ENCODE measurements at places on chromosomes 5 and 9.

- no peak for DNase-seq
Measured at GRCh38 chr5:168768172-168768571, 189.0 kb upstream of the PANK3 start.

- DNase-seq = no peak
Measured at GRCh38 chr5:9838916-9839315, 208.8 kb upstream of the TAS2R1 start.

- DNase-seq = no peak
Measured at GRCh38 chr5:161507591-161507990, 38.9 kb downstream of the GABRB2 start.

- DNase-seq = no peak
Measured at GRCh38 chr5:106640511-106640910, 1030.2 kb downstream of the EFNA5 start.

DNA sequence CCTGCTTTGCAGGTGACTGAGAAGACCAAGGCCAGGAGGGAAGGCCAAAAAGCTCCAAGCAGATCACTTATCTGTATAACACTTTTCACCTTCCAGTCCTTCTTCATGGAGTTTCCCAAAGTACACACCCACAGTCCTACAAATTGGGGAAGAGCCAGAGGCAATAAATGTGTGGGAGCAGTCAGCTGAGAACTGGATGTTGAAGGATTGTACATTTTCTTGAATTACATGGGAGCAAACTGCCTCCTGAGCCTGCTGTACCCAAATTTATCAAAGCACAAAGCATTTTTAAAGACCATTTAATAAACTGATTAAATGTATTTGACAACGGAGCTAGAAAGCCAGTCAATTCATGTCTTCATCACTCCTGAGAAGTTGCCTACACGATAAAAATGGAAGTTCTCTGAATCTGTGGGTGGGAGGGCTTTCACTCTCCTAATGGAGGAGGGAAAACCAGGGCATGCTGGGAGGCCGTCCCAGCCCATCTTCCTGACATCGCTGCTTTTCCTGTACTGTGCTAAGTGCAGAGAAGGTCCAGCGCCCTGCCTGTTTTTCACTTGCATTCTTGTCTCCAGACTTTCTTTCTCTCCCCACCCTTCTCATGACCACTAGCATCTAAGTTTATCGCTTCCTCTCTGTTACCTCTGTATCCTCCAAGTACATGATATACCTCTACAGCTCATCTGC is 79.0 kb downstream of the KCNIP1 start:
- no peak for DNase-seq

DNA sequence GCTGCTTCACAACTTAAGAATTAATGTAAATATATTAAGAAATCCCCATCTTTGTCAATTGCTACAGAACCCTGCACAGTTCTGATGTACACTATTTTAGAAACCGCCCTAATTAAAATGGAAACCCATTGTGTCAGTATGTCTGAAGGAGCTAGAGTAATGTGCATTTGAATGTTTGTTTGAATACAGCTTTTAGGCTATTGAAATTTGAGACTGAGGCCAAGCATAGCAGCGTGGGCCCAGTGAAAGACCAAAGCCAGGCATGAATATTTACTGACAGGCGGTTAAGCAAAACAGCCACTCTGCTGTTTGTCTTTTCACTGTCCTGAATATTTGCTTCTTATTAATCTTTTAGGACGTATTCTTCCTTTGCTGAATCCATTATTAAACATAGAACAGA is 252.3 kb downstream of the IZUMO3 start:
- no peak for DNase-seq

DNA sequence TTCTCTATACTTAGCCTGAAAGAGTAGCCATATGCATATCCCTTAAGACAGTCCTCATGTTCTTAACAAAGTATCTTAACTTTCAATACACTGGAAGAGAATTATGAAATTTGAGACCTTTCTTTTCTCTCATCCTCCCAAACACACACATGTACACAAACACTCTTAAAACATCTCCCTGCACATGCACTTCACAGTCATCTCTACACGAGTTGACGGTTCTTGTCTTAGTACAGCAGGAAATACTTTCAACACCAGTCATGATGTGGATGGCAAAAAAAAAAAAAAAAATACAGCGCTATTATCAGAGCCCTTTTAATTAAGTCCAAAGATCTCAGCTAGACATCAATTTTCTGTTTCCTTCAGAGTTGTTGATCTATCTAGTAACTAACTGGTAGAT is 43.6 kb upstream of the PCSK1 start:
- DNase-seq = no peak

GRCh38 chr5:116613445-116613844 is 38.8 kb upstream of the SEMA6A start:
- DNase-seq = no peak

- DNase-seq = no peak
Measured at GRCh38 chr9:8874482-8874881, 1074.9 kb upstream of the DMAC1 start.

DNA sequence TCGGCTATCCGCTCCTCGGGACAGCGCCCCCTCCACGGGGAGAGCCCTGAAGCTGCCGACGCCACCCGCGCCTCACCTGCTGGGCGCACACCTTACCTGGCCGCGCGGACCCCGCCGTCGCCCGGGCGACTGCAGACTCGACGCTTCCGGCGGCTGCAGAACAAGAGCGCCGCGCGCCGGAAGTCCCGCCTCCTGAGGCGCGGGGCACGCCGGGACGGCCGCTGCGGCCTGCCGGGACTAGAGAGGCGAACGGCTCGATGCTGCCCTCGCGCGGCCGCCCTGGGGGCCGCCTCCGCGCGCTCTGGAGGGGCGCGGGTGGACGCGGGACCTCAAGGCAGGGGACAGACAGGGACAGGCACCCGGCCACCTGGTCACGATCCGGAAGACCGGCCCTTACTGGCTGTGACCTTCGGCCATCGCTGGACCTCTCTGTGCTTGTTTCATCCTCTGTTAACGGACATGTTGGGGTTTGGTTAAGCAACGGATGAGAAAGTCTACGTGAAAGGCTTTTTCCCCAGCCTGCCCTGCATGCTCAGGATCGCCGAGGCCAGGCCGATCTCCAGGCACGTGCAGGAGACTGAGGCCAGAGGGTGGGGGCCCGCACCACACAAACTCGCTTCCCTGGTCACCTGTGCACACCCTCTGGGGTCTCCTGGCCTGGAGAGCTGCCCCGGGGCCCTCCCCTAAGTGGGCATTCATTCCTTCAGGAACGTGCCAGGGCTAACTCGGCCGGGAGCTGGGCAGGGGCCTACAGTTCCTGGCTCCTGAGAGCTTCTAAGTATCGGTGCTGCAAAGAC is at the start of gene SNAPC4:
SNAPC4 (minus strand) TSS at position 133 of the 797 bp plus-strand sequence. CDS start 1,742 bp downstream, outside the sequence.
- DNase-seq = peak; percentile 89

DNA sequence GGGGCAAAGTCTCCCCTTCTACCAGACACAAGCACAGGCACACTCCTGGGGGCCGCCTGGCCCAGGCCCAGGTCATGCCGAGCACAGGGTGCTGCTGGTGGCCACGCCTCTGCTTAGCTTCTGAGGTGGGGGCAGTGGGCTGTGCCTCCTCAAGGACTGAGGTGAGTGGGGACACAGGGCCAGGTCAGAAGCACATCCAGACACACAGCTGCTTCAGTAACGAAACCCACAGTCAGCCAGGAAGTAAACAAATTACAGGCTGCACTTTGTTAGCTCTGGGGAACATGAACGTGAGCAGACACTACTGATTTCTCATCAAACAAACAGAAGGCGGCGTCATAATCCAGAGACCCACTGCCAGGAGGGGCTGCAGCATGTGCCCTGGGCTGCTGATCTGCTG is 192.4 kb downstream of the HSPA4 start:
- no peak for DNase-seq

GRCh38 chr5:83400701-83401100 is 70.8 kb upstream of the VCAN start:
- no peak for DNase-seq

DNA sequence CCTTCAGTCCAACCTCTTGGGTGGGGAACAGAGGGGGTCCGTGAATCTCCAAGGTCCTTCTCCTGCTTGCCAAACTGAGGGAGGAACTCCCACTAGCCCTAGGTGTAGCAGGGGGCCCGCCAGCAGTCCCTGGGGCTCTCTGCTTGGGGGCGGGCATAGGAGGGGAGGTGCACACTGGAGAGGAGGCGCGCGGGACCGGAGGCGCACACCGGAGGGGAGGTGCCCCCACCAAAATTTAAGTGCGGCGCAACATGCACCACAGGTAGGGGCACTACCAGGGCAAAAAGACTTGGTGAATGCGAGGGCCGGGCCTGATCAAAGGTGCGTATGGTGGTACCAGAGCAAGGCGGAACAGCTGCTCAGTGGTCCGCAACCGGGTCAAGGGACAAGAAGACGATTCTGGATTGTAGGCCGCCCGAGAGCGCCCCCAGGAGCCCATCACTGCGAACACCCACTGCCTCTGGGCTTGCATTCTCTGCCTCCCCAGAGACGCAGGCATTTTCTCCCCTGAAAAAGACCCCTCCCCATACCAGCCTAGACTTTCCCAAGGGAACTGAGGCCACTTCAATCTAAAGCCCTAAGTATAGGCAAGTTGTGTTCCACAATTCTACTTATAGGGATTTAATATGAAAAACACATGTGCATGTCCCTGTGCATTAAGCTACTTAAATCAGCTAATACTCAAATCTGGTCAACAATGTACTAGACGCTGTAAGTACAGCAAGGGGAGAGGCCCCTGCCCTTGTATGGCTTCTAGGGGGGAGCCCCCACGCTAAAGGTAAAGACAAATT is 50.6 kb downstream of the TGFBI start:
- no peak for DNase-seq

GRCh38 chr5:107985144-107985543 is 314.4 kb upstream of the EFNA5 start:
- DNase-seq = no peak

DNA sequence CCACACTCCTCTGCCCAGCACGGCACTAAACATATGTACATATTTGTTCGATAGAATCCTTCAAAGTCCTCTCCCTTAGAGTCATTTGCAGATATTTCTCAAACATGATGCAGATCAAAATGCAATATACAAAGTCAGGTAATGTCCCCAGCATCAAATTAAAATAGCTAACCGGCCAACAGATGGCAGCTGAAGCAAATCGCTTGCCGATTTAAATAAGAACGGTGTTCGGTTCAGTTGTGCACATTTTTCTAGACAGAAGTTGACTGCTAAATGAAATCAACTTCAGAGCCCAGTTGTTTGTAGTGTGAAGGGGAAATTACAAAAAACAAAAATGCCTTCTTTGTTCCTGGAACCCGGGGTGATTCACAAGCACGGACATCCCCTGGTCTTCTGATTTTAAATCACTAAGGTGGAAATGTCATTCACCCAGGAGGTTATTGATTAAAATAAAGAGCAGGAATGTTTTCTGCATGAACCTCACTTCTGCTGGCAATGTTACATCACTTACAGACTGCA is 219.2 kb downstream of the EBF1 start:
- DNase-seq = no peak

DNA sequence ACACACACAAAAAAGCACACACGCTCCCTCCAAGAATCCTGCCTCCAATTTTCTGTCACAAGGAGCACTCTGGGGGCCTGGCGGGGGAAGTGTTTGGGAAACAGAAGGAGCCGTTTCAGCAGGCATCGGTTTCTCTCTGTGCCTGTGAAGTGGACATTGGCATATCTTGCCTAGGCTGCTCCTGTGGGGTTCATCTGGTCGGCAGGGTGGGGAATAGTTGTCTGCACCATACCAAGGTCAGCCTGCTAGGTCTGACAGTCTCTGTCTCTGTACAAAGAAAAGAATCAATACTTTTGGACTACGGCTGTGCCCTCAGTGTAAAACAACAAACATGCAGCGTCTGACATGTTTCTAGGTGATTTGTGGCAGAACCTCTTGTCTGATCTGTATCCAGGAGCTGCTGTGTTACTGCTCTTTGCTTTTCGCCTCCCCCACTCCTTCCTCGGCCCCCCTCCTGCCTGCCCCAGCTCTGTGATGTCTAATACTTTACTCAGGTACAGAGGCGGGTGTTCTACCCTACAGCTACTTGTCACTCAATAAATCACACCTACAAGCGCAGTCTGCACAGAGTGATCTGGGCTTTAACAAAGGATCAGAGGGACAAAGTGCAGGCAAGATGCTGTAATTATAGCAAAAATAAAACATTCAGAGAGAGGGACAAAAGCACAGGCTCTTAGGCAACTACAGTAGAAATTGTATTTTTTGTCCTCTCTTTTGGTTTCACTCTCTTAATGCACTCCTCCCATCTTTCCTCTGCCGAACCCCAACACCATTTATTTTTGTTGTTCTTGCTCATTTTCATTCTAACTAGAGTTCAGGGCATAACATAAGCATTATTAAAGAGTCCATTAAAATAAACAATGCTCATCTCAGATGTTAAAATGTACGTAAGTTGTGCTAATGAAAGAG is 216.7 kb downstream of the BNC2 start:
- no peak for DNase-seq

- DNase-seq = no peak
Measured at GRCh38 chr5:168916266-168916665, 337.1 kb upstream of the PANK3 start.

DNA sequence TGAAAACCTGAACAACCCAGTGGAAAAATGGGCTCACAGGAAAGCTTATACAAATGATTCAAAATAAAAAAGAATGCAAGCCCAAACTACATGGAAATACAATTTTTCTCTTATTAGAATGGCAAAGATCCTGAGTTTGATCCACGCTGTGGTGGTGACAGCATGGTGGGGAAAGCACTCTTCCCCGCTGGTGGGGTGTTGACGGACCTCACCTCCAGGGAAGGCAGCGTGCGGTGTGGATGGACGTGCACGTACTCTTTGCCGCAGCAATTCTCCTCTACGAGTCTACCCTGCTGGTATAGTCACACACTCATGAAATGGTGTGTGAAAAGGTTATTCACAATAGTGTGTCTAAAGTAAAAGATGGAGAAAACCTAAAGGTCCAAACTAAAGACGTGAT is 5.9 kb upstream of the ZFP62 start:
- no peak for DNase-seq

DNA sequence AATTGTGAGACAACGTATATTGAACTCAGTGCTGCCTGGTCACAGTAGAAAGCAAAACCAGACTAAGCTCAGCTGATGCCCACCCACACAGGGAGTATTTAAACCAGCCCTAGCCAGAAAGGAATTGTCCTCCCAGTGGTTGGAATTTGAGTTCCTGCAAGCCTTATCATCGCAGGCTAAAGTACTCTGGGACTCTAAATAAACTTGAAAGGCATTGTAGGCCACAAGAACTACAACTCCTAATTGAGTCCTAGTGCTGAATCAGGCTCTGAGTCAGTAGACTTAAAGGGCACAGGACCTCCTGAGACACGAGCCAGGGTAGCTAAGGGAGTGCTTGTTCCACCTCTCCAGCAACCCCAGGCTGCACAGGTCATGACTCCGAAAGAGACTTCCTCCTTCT is 171.4 kb downstream of the MCTP1 start:
- DNase-seq = no peak

DNA sequence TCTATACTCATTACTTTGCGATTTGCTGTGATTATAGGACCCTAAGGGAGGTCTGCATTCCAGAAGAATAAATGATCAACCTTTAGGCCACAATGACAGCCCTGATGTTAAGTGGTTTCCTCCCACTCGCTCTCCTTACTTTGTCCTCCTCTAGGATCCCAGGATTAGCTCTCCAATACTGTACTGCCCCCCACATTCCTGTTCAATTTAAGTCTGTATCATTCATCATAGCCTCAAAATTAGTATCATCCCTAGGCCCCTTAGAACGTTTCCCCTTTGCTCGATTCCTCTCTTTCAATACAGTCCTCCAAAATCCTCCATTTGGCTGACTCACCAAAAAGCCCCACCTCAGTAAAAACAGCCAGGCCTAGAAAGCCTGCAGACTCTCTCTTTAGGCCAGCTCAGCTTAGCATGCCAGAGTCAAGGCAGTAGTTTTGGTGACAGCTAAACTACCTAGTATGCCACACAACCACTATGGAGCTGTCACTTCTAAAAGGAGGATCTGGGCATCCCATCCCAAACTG is 24.4 kb downstream of the RNF145 start:
- DNase-seq = no peak

Data from CD4-positive, alpha-beta T cell treated with Interleukin-15 for 1 hour (primary cell).